ENCODE measurements at places on chromosomes 5 and 9.

DNA sequence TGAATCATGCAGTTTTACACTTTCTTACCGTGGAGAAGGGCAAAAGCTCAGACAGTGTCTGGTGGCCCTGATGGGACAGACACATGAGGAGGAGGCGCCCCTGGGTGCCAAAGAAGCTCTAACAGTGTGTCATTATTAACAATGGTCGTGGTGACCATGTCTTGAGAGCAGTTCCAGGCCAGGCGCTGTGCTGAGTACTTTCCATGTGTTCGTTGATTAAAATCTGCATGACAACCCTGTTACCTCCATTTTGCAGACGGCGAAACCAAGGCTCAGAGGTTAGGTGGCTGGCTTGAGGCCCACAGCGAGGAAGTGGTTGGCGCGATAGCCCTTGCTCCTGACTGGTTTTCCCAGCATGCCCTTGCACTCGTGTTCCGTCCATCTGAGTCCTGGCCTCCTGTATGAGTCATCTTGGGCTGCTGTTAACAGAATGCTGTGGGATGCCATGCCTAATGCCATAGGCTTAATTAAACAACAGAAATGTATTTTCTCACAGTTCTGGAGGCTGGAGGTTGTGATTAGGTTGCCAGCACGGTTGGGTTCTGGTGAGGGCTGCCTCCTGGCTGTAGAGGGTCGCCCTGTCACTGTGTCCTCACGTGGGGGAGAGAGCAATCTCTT lies 92.0 kb downstream of the AMBP start:
- DNase-seq = no peak
- H3K27me3 ChIP-seq = peaks cover 12% of the 10 kb centered on the region
- no peak overlapping the region for H3K27ac ChIP-seq
- no peak overlapping the region for H3K4me3 ChIP-seq
- H3K36me3 ChIP-seq = no peaks in the 10 kb centered on the region

GRCh38 chr9:133073086-133074014 lies 11.6 kb downstream of the CEL start:
- no peak for DNase-seq
- no peak overlapping the region for H3K4me3 ChIP-seq
- H3K27ac ChIP-seq = no peak overlapping the region
- H3K36me3 ChIP-seq = no peaks in the 10 kb centered on the region
- no peaks in the 10 kb centered on the region for H3K4me1 ChIP-seq

DNA sequence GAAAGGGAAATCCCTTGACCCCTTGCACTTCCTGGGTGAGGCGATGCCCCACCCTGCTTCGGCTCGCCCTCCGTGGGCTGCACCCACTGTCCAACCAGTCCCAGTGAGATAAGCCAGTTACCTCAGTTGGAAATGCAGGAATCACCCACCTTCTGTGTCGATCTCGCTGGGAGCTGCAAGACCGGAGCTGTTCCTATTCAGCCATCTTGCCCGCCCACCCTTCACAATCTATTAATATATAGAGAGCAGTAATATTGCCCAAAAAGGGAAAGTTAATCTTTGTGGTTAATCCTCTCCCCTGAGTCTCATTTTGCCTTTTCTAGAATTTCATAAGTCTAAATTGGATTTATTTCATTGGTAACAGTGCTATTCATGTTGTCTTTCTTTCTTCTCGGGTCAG lies 16.4 kb downstream of the SRD5A1 start:
- H3K27me3 ChIP-seq = no peaks in the 10 kb centered on the region
- H3K4me1 ChIP-seq = peaks cover 14% of the 10 kb centered on the region
- H3K4me3 ChIP-seq = no peak overlapping the region
- H3K36me3 ChIP-seq = peaks cover 3% of the 10 kb centered on the region

- no peak overlapping the region for H3K27ac ChIP-seq
- H3K4me1 ChIP-seq = no peaks in the 10 kb centered on the region
- no peaks in the 10 kb centered on the region for H3K36me3 ChIP-seq
- no peak overlapping the region for H3K4me3 ChIP-seq
- H3K27me3 ChIP-seq = no peaks in the 10 kb centered on the region
- no peak for DNase-seq
Measured at GRCh38 chr9:110626101-110626829, 42.3 kb upstream of the MUSK start.

- no peaks in the 10 kb centered on the region for H3K4me1 ChIP-seq
- no peaks in the 10 kb centered on the region for H3K36me3 ChIP-seq
- no peaks in the 10 kb centered on the region for H3K27me3 ChIP-seq
- no peak for DNase-seq
Measured at GRCh38 chr5:129499208-129499852, 39.2 kb downstream of the ADAMTS19 start.

- H3K36me3 ChIP-seq = no peaks in the 10 kb centered on the region
- no peak overlapping the region for H3K4me3 ChIP-seq
Measured at GRCh38 chr9:115921301-115921700, 232.3 kb upstream of the PAPPA start.

GRCh38 chr9:125439434-125440272 lies 178.0 kb downstream of the GAPVD1 start:
- DNase-seq = no peak
- H3K27me3 ChIP-seq = no peaks in the 10 kb centered on the region
- no peak overlapping the region for H3K27ac ChIP-seq
- no peak overlapping the region for H3K4me3 ChIP-seq

All from central memory CD8-positive, alpha-beta T cell (primary cell).